ENCODE measurements at places on chromosomes 13 and 19.

GRCh38 chr19:13155472-13156359 is 5.5 kb downstream of the IER2 start:
- peak; percentile 84 for DNase-seq

- DNase-seq = no peak
These were observed 85.2 kb downstream of the MBNL2 start for GRCh38 chr13:97307118-97307881.

DNA sequence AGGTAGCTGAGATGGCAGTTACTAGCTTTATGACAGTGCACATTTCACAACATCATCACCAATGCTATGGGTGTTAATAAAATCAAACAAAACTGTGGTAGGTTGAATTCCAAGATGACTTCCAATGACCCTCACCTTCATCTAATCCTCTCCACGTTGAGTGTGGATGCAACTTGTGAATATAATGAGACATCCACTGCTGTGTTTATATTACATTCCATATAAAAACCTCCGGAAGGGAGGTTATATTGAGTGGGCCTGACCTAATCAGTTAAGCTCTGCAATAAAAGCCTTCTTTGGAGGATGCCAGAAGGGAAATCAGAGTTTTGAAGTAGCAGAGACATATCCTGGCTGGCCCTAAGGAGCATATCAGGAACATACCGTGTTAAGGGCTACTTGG is 25.6 kb upstream of the CSNK1A1L start:
- no peak for DNase-seq

GRCh38 chr13:47484548-47484947 is 516.5 kb downstream of the SUCLA2 start:
- no peak for DNase-seq

DNA sequence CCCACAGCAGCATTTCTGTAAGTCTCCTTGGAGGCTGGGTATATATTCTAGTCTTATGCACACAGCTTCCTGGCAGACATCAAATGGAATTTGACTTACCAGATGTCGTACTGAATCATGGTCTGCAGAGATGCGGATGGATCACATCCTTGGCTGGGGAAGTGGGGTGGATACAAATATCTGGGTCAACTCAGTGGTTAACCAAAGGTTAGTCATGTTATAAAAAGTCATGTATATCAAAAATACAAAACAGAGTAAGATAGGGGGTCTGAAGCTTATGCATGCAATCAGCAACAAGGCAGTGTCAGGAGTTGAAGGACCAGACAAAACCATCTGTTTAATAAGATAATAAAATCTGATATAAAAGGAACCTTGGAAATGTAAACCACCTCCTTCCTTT is 61.9 kb downstream of the WASF3 start:
- DNase-seq = no peak

DNA sequence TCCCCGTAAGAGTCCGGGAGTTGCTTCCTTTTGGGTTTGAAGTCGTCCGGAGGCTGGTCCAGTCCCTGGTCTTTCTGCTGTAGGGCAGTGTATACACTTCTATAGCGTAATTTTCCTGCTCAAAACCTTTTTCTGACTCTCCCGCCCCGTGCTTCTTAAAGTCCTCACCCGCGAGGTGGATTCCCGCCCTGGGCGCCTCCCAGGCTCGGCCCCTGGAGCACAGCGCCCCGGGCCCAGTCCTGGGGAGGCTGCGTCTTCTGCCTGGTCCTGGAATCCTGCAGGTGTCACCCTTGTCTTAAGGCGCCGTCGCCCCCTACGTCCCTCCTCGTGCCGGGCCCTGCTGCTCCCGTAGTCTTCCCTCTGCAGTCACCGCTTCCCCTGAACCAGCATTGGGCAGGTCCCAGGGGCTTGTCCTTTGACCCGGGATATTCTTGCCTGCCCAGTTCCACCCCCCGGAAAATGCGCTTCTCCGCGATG is 34.4 kb upstream of the ZNF808 start:
- DNase-seq = no peak

- DNase-seq = no peak
These were observed 1124.2 kb downstream of the SLITRK1 start for GRCh38 chr13:82758044-82758443.

DNA sequence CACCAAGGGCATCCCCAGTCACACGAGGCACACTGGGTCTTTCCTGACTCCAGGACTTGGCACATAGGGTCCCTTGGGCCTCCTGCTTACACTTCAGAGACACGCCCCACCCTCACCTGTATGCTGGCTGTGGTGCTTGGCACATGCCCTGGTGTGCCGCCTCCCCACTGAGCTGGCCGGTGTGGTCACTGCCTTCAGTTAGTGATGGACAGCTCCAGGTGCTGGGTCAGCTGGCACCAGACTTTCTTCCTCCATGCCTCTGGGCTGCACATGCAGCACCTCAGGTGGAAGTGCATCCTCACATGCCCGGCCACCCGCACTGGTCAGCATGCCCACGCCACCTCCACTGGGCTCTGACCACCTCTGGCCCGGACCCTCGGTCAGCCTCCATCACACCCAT is 52.9 kb downstream of the KLF2 start:
- no peak for DNase-seq

DNA sequence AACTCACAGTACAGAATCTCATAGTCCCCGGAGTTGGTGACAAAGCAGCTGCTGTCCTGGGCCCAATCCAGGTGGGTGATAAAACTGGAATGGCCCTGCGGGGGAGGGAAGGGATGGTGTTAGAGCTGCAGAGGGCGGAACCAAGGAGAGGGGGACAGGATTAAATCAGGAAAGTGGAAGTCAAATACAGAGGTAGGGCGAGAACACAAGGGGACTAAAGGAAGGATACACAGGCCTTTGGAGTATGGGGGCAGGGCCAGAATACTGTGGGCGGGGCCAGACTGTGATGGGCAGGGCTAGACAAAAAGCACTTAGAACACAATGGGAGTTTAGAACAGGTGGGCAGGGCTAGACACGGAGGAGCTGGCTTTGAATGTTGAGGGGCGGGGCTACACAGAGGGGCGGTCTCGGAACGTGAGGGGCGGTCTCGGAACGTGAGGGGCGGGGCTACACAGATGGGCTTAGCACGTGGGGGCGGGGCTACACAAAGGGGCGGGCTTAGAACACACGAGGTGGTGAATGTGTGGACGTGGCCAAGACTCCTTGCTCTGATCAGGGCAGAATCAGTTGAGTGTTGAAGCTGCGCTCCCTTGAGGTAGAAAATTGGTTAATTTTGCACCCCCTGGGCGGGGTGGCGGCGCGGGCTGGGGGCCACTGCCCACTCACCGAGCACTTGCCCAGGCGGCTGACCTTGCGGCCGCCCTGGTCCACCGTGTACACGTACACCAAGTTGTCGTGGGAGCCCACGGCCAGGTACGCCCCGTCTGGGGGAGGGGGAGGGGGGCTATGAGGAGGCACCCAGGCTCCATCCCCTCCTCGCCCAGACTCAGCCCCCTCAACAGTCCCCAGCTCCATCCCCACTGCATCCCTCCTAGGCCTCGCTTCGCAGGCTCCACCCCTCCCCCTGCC is 14.0 kb upstream of the GPR4 start:
- peak; percentile 71 for DNase-seq

DNA sequence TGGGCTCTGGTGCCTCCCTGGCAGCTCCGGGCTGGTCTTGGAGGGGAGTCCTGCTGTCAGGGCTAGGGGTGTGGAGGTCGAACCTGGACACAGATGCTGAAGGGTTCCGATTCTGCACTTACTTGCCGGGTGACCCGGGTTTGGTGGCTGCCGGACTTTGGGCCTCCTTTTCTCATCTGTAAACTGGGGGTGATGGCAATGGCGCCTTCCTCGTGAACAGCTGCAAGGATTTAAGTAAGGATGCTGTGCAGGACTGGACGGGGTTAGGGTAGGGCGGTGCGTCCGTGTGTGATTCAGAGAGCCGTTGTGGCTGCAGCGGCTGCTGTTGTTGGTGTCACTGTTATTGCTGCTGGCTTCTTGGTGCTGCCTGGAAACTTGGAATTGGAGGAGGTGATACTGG is 2.4 kb downstream of the HPN start:
- no peak for DNase-seq

GRCh38 chr19:4715529-4716221 is 8.0 kb downstream of the DPP9 start:
- no peak for DNase-seq

- no peak for DNase-seq
These were observed 16.8 kb upstream of the COMP start for GRCh38 chr19:18807861-18808331.

GRCh38 chr19:19533841-19534240 is 4.2 kb upstream of the CILP2 start:
- no peak for DNase-seq

GRCh38 chr13:91824416-91824815 is 426.0 kb downstream of the GPC5 start:
- DNase-seq = no peak

- DNase-seq = no peak
These were observed 273.4 kb downstream of the DCLK1 start for GRCh38 chr13:35857769-35858168.

GRCh38 chr19:4444765-4445741 is 12.5 kb downstream of the UBXN6 start:
- DNase-seq = no peak

DNA sequence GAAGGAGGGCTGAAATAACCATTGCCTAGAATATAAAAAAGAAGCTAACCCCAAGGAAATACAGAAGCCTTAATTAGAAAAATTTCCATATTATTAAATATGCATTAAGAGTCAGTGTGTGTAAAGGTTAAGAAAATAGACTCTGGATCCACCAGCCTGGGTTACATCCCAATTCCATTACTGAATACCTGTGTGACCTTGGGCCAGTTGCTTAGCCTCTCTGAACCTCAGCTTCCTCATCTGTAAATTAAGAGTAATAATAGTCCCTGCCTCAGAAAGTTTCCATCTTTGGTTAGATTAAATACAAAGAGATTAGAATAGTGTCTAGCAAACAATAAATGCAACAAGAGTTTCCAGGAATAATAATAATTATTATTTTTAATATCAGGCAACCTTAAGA is 54.5 kb downstream of the ATP7B start:
- no peak for DNase-seq

DNA sequence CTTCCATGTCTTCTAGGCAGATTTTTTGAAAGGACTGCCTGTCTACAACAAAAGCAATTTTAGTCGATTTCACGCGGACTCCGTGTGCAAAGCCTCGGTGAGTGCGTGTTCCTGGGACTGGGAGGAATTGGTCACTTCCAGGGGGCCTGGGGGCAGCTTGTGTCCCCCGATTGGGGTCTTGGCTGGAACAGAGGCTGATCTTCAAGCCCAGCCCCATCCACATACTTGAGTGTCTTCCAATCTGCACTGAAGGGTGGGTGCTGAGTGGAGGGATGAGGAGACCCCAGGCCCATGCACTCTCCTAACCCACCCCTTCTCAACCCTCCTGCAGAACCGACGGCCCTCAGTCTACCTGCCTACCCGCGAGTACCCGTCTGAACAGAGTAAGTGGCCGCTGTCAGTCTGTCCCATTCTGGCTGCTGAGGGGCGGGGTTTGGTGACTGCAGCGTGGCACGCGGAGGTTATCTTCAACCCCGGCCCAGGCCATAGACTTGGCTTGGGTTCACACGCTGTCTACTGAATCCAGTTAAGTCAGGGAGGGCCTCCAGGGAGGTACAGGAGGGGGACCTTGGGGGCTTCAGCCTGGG is 4.7 kb downstream of the DDA1 start:
- no peak for DNase-seq

- no peak for DNase-seq
These were observed 54.6 kb upstream of the URI1 start for GRCh38 chr19:29887442-29887855.

GRCh38 chr19:588741-589692 is 664 bp upstream of the HCN2 start:
- peak; percentile 77 for DNase-seq

GRCh38 chr13:75480671-75481175 is 1.2 kb downstream of the TBC1D4 start:
- peak; percentile 88 for DNase-seq

DNA sequence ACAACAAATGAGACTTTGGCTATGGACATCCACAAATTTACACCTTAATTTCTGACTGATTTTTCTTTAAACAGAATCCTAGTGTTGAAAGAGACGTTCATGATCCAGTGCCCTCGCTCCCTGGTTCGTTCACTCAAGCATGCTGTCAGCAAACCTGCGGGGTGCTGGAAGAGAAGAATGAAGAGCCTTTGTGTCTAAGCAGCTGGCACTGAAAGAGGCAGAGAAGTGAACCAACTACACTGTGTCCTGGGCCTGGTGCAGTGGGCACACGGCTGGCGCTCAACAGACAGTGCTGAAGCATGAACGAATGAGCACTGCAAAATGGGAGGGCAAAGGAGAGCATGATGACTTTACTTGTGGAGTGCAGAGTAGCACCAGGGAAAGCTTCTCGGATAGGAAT is 46.8 kb downstream of the MIPEP start:
- DNase-seq = no peak

GRCh38 chr19:18014197-18014596 is 6.2 kb downstream of the ARRDC2 start:
- no peak for DNase-seq

DNA sequence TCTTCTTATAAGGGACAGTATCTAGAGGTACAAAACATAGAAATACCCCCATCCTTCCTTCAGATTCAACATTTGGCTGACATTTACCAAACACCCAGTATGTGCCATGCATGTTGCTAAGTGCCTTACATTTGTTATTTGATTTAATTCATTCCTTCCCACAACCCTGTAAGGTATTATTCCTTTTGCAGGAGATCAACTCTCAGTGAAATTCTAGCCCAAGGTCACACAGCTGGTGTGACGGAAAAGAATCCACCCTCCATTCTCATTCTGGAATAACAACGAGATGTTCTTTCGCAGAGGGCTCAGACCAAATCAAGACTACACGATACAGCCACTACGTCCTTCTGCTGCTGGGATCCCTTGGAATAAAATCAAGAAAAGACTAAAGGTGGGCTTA is 67.8 kb downstream of the C13orf42 start:
- DNase-seq = no peak

GRCh38 chr19:632579-633067 is 714 bp downstream of the POLRMT start:
- peak; percentile 23 for DNase-seq

GRCh38 chr19:3034656-3035541 is 5.8 kb upstream of the TLE2 start:
- no peak for DNase-seq

DNA sequence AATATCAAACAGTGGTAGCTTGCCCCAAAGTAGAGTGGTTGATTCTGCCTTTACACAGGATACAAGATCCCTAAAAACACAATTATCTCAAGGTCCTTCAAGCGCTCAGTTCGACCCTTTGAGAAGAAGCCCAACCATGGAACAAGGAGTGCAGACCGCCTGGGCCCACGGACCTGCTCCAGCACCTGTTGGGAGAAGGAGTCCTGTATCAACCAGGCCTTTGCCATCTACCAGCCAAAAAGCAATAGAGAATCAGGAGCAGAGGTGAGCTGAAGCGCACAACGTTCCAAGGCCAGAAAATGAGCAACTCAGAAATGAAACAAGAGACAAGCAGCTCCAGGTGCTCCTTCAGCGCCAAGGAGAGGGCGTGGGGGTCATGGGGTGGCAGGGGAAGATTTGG is 6.3 kb upstream of the LILRB3 start:
- DNase-seq = no peak

GRCh38 chr19:7748171-7748570 is 837 bp upstream of the CD209 start:
- no peak for DNase-seq

- DNase-seq = peak; percentile 8
These were observed 61.1 kb downstream of the GSX1 start for GRCh38 chr13:27853335-27853734.

GRCh38 chr13:49584771-49585182 is 581 bp downstream of the RCBTB1 start:
- peak; percentile 40 for DNase-seq

Data from NCI-H146 (cell line).